ENCODE measurements at places on chromosomes 3 and 15.
A peak's percentile ranks its signal among the peaks of the same experiment; 100 is the strongest.

- no peak for DNase-seq
Observed at GRCh38 chr3:46960081-46960701, 16.4 kb downstream of the CCDC12 start.

- DNase-seq = no peak
Observed at GRCh38 chr3:84666468-84666867, 292.3 kb upstream of the CADM2 start.

DNA sequence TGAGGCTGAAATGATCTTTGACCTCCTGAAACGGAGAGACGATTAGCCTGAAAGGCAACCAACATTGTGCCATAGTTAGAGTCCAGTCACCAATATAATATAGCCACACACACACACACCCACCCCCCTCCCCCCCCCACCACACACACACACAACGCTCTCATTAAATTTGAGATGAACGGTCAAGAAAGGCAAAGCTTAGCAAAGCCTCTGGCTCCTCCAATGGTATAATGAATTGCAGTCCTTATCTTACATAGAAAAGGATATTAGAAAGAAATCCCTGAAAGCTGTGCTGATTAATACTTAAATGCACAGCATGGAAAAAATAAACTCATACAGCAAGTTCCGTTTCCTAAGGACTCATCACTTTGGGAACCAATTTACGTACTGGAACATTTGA lies 876 bp upstream of the ZNF385D start:
- no peak for DNase-seq

DNA sequence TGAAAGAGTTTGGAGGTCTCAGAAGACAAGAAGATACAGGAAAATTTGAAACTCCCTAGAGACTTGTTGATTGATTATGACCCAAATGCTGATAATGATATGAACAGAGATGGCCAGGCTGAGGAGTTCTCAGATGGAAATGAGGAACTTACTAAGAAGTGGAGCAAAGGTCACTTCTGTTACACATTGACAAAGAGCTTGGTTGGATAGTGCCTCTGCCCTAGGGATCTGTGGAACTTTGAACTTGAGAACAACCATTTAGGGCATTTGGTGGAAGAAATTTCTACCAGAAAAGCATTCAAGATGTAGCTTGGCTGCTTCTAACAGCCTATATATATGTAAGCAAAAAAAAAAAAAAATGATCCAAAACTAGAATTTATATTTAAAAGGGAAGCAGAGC lies 48.9 kb upstream of the NAALADL2 start:
- DNase-seq = no peak

DNA sequence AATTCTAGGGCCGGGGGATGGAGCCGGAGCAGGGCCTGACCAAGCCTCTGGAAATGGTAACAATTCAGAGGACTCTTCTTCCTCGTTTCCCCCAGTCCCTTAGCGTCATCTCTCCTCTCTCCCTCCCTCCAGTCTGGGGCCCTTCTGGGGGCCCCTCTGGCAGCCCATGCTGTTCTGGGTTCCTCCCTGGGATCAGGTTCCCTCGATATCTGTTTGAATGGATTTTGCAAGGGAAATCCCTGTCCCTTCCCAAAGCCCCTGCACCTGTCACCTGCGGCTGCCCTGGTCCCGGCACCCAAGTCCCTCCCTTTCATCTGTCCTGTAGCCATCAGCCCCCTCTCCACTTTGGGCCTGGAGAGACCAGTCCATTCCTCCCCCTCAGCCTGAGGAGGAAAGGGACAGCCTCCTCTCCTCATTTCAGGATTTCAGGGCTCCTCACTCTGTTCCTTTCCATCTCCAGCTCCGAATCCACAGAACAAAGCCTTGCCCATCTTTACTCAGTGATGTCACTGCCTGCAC lies 1.7 kb upstream of the PLCB2 start:
- DNase-seq = no peak

GRCh38 chr3:27544372-27544865 lies 60.2 kb upstream of the SLC4A7 start:
- no peak for DNase-seq

DNA sequence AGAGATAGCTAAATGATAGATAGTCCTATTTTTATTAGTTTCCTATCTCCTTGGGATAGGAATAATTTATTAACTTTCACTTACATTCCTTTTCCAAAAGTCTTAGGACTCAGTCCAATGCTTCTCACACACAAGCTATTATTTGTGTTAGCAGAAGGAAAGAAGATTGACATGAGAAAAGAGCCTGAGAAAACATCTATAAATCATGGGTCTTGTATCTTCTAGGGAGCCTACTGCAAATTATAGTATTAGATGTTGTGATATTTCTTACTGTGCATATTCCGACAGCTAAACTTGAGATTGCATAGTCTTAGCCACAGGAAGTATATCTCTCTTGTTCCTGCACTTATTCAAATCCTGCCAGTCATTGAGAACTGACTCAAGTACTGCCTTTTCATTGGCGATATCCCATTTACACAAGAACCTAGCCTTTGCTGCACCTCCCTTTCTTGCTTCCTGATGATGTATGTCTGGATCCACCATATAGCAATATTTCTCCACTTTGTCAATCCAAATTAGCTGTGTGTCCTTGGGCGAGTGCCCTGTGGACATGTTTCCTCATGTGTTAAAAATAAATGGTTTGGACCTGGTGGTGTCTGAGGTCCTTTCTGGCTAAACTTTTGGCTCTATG lies 245.1 kb upstream of the LMCD1 start:
- no peak for DNase-seq

GRCh38 chr3:115975796-115976195 lies 352.5 kb downstream of the GAP43 start:
- DNase-seq = no peak

DNA sequence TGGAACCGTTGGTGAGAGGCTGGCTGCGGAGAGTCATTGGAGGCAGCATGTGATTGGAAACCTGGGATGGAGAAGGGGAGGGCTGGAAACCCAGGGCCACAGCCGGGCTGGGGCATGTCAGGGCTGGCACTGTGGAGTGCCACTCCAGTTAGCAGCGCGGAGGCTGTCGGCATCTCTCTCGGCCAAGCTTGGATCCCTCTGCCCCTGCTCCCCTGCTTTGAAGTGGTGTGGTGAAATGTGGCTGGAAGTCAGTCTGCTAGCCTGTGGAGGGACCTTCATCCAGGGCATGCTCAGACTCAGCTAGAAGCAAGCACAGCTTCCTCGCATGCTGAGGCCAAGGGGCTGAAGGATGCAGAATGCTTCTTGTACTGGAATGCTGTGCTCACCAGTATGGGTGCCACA lies 13.5 kb downstream of the SLCO3A1 start:
- no peak for DNase-seq

DNA sequence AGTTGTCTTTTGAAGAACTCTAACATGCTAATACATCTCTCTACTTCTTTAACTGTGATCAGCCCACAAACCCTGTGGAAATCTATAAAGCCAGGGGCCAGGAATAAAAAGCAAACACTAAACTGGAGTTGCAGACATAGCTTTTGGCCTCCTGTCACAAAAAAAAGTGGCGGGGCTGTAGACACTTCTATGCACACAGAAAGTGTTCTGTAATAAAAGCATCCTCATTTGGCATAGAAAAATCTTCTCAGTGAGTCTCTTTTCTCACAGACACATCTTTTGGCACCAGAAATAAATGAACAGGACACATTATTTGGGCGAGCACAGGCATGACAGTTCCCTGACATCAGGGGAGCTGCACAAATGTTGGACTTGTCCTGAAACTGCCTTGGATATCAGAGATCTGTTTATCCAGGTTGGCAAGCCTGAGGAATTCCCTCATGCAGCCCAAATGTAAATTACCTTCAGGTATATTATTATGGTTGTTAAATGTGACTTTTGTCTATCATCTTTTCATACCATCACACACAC lies 355.4 kb downstream of the FGF12 start:
- no peak for DNase-seq

DNA sequence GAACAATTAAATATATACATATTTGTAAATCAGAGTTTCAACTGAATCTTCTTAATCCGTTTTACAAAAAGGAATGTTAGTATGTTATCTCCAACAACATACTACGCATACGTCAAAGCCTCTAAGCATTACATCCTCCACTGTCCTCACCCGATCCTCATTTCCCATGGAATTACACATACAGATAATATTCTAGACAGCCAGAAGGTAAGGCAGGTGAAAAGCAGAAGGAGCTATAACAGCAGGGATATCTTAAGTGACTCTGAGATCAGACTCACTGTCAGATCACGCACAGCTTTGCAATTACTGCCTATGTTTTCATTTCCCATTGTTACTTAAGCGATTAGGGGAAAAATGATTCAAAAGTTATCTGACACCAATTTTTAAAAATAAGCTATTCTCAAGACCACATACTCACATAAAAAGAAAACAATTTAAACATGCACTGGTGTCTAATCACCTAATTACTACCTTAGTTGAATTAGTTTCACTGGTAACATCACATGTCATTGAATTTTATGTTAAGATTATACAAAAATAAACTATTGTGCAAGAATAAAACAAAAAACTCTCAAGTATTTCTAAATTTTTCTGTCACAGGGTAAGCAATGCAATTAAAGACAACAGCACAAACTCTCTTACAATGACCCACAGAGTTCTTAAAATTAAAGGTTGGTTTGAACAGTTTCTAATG lies 92.8 kb downstream of the TBL1XR1 start:
- DNase-seq = peak; percentile 26

GRCh38 chr3:16885593-16886302 lies 993 bp downstream of the PLCL2 start:
- no peak for DNase-seq

DNA sequence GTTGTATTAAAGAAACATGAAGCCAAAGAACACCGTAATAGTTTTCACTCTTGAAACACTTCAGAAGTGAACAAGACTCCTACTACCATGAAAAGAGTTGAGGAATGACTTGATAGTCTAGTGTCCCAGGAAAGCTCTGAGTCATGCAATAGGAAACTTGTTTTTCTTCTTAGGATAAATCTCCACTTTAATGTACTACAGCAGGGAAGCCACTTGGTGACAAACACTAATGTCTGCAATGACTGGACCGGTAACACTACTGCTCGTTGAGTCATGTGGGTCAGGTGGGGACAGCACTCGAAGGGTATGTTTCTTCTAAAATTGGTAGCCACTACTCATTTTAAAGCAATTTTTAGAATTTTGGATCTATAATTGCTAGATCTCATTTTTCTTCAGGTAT lies 291.7 kb upstream of the CNTN3 start:
- DNase-seq = no peak

GRCh38 chr15:39837454-39837853 lies 54.8 kb upstream of the FSIP1 start:
- DNase-seq = no peak

DNA sequence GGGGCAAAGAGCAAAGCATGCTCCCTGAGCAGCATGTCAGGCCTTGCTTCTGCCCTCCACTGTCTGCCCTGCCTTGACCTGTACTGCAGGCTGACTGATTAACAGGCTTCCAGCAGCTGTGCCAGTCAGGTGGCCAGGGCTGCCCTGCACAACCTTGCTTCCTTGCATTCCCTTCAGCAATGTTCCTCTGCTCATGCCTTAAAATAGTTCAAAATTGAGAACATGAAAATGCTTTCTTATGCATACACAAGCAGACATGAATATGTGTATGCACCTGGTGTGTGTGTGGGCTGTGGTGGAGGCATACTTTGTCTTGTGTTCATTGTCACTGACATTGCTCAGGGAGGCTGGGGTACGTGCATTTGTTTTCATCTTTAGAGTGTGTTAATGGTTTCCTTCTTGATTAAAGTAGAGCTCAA lies 1.2 kb upstream of the SLC22A13 start:
- no peak for DNase-seq

DNA sequence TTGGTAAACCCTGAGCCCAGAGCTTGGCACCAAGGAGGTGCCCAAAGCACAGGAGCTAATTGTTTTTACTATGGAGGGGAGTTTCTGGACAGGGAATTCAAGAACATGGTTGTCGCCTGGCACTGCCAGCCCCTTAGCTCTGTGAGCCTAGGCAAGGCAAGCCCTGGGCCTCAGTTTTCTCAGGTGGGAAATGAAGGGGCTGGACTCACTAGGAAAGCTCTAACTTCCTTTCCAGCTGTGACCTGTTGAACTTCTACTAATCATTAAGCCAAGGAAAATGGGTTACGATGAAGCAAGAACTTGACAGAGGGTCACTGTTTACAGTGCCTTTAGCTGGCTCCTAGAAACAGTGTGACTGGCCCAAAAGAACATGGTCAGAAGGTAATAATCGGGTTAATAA lies 277.2 kb downstream of the SHQ1 start:
- DNase-seq = no peak

DNA sequence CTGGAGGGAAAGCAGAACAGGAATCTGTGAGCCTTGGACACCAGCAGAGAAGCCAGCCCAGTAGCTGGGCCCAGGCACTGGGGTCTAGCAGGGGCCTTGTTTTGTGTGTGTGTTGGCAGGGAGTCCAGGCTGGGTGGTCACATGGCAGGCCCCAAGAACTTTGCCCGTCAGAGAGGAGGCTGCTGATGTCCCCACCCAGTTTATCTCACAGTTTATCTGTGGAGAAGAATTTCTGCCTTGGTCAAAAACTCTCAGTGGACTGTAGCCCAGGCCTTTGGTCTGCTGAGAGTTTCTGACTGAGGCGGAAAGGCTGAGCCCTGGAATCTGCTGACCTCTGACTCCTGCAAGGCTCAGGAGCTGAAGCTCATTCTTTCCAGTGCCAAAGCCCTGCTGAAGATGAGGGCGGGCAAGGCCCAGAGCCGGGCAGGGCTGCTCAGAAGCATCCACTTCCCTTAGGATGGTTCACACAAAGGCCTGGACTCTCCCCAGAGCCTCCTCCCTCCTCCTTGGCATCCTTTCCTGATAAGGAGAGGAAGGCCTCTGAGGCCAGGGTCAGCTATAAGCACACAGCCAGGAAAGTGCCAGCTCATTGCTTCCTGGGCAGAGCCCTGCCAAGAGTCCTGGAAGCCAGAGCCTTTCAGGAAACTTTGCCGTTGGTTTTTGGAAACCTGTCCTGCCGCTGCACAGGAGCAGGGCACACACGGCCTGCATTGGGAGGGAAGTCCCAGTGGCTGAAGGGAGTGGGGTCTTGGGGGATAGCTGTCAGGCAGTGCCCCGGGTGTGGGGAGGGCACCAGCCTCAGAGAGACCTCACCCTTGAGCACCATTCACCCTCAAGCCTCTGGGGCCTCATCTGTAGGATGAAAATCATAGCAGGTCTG lies 37.2 kb upstream of the SLCO2A1 start:
- DNase-seq = no peak

DNA sequence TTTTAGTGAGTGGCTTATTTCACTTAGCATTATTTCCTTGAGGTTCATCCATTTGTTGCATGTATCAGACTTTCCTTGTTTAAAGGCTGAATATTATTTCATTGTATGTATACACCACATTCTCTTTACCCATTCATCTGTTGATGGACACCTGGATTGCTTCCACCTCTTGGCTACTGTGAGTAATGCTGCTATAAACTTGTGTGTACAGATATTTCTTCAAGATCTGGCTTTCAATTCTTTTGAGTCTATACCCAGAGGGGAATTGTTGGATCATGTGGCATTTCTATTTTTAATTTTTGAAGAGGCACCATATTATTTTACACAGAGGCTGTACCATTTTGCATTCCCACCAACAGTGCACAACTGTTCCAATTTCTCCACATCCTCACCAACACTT lies 313.5 kb downstream of the RPLP1 start:
- DNase-seq = no peak

- DNase-seq = no peak
Observed at GRCh38 chr15:82040390-82040789, 5.4 kb downstream of the MEX3B start.

Data from NCI-H146 (cell line).